ENCODE measurements at places on chromosomes 3 and 15.
A peak's percentile ranks its signal among the peaks of the same experiment; 100 is the strongest.

- no peaks in the 10 kb centered on the region for H3K36me3 ChIP-seq
- H3K4me3 ChIP-seq, result no peak overlapping the region
- no peak for DNase-seq
- no peak overlapping the region for H3K27ac ChIP-seq
- H3K4me1 ChIP-seq, result no peaks in the 10 kb centered on the region
- no peaks in the 10 kb centered on the region for H3K27me3 ChIP-seq
Observed at GRCh38 chr3:16433701-16434151, 79.8 kb downstream of the RFTN1 start.

DNA sequence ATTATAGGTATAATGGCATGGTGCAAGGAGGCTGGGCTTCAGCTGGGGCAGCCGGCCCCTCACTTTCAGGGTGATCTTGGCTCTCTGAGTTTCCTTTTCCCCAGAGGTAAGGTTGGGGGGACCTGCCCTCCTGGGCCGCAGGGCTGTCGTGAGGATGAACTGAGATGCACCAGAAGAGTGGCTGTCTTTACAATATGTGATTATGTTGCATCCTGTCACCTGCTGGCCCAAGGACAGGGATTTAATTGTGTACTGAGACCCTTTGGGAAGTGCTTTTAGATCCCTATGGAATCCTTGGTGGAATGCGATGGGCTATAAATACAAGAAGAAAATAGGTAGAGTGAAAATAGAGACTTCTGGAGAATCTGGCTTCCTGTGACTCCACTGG, 22.1 kb downstream of the ANAPC13 start:
- peaks cover 16% of the 10 kb centered on the region for H3K4me1 ChIP-seq
- H3K36me3 ChIP-seq, result no peaks in the 10 kb centered on the region
- H3K27me3 ChIP-seq, result no peaks in the 10 kb centered on the region
- peak overlapping the region; percentile 39 for H3K4me3 ChIP-seq

DNA sequence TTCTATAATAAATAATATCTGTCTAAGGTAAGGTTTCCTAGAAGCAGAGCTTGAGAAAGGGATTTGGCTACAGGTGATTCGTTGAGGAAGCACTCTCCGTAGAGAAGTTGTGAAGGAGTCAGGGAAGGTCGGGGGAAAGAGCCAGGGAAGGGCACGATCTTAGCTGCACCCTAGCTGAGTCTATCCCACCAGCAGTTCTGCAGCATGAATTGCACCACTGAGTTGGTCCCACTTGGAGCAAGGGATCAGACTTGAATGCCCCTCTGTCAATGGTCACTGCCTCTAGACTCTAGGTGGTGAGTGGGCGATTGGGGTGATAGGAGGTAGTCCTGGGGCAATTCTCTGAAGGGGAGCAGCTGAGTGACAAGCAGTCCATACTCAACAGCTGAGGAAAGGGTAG, 13.5 kb downstream of the TMC3 start:
- H3K4me1 ChIP-seq, result no peaks in the 10 kb centered on the region
- H3K27me3 ChIP-seq, result no peaks in the 10 kb centered on the region
- no peak for DNase-seq
- no peak overlapping the region for H3K4me3 ChIP-seq

GRCh38 chr3:172076212-172076611, 36.8 kb downstream of the FNDC3B start:
- no peak overlapping the region for H3K4me3 ChIP-seq
- no peaks in the 10 kb centered on the region for H3K4me1 ChIP-seq
- no peaks in the 10 kb centered on the region for H3K36me3 ChIP-seq
- no peak for DNase-seq

DNA sequence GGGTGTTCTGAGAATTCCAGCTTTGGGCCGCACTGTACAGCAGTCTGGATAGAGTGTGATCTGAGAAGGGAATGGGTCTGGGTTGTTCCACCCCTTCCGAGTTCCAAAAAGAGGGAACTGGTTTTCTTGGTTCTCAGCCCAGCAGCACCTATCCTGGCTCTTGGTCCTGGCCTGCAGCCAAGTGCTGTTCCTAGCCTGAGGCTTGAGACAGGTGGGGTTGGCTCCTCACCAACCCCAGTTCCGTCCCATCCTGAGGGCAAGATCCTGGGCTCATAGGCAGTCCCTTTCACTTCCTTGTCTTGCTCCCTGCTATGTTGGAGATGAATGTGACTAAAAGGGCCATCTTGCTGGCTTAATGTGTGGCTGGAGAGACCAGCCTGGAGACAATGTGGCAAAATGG, 15.2 kb downstream of the IVD start:
- H3K27ac ChIP-seq, result no peak overlapping the region
- peaks cover 2% of the 10 kb centered on the region for H3K4me1 ChIP-seq
- H3K36me3 ChIP-seq, result peaks cover 23% of the 10 kb centered on the region
- H3K4me3 ChIP-seq, result no peak overlapping the region

GRCh38 chr3:83968356-83968755, 990.4 kb upstream of the CADM2 start:
- no peaks in the 10 kb centered on the region for H3K27me3 ChIP-seq
- DNase-seq, result no peak
- H3K4me1 ChIP-seq, result no peaks in the 10 kb centered on the region
- no peaks in the 10 kb centered on the region for H3K36me3 ChIP-seq
- H3K27ac ChIP-seq, result no peak overlapping the region
- H3K4me3 ChIP-seq, result no peak overlapping the region

GRCh38 chr3:27666272-27666671, 55.9 kb downstream of the EOMES start:
- H3K4me1 ChIP-seq, result peaks cover 6% of the 10 kb centered on the region
- H3K36me3 ChIP-seq, result no peaks in the 10 kb centered on the region
- no peak overlapping the region for H3K4me3 ChIP-seq
- H3K27ac ChIP-seq, result peak overlapping the region; percentile 37

DNA sequence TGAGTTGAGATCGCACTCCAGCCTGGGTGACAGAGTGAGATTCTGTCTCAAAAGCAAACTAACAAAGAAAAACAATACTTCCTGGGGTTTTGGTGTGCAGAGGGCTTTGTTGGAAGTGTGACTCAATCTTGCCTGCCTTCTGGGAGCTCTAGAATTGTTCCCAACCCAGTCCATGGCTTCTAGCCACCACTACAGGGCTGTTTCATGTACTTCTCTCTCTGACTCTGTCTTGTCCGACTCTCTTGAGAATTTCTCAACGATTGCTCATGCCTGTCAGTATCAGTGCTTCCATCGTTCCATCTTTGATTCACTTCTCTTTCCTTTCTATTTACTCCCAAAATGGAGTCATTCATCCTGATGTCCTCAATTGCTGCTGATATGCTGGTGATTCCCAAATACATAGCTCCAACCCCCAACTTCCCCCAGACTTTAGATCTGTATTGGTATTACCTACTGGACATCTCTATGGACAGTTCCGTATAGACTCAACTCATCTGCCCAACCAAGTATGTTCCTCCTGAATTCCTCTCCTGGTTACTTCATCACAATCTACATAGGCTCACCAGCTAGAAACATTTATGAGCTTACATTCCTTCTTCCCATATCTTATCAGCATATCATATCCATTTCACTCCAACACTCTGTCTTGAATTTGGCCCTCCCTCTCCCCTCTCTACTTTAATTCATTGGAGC, 1.8 kb upstream of the AP2M1 start:
- DNase-seq, result no peak
- no peaks in the 10 kb centered on the region for H3K4me1 ChIP-seq
- H3K36me3 ChIP-seq, result peaks cover 23% of the 10 kb centered on the region
- H3K27ac ChIP-seq, result no peak overlapping the region

GRCh38 chr15:99430881-99431401, 134.8 kb upstream of the MEF2A start:
- no peaks in the 10 kb centered on the region for H3K27me3 ChIP-seq
- no peak overlapping the region for H3K4me3 ChIP-seq
- no peak overlapping the region for H3K27ac ChIP-seq
- no peak for DNase-seq

DNA sequence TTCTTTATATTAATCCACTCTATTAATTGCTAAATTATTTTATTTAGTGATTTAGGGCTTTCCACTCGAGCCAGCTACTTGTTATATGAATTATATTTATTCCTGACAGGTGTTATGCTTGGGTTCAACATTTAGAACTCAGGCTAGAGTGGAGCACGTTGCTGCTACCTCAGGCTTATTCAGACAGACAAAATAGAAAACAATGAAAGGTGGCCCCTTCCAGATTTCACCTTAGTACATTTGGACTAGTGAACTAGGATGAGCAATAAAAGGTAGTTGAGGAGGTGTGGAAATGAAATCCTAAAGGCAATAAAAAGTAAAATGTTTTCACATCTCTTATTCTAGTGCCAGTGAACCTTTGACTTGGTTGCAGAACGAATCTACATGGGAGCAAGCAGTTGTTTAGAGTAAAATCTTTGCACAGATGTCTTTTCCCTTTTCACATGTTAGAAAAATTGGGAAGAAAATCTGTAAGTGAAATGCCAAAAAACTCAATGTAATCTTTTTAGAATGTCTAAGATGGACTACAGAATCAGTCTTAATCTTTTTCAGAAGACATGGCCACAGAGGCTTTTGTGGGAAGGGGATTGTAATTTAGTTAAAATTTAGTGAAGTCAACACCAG, 63.8 kb downstream of the AKAP13 start:
- H3K27me3 ChIP-seq, result no peaks in the 10 kb centered on the region
- no peak for DNase-seq
- no peaks in the 10 kb centered on the region for H3K36me3 ChIP-seq
- peaks cover 5% of the 10 kb centered on the region for H3K4me1 ChIP-seq

GRCh38 chr15:26759986-26760385, 12.9 kb downstream of the GABRB3 start:
- no peaks in the 10 kb centered on the region for H3K36me3 ChIP-seq
- no peak overlapping the region for H3K4me3 ChIP-seq
- no peak for DNase-seq
- H3K27ac ChIP-seq, result no peak overlapping the region
- H3K4me1 ChIP-seq, result peaks cover 22% of the 10 kb centered on the region
- no peaks in the 10 kb centered on the region for H3K27me3 ChIP-seq

DNA sequence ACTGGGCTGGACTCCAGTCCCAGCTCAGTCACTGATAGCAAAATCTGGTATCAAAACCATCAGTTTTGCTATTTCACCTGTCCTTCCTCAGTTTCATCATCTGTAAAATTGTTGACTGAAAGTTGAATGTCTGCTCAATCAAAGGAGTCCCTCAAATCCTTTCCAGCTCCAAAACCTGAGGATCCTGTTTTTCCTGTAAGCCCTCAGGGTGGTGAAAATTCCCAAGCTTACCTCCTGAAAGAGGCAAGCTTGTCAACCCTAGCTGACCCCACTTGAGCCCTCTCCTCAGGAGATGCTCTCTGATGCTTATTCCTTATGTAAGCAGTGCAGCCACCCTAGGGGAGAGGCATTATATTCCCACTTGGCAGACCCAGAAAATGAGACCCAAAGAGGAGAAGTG, 82.6 kb downstream of the HMG20A start:
- no peak overlapping the region for H3K4me3 ChIP-seq
- peak; percentile 23 for DNase-seq
- H3K27ac ChIP-seq, result no peak overlapping the region
- peaks cover 26% of the 10 kb centered on the region for H3K4me1 ChIP-seq

DNA sequence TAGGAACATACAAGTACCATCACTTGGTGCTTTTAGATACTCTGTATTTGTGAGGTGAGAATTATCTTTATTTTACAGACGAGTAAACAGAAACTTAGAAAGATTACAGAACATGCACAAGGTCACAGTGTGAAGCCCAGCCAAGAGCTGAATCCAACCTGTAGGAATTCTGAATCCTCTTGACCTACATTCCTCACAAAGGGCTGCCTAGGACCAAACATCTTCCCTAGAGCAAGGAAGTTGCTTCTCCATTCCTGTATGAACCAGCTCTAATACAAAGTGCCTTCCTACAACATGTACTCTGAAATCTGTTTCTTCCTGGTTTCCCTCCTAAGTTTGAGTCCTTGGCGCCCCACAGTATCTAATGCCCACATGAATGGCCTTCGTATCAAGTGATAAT, 2.9 kb downstream of the HDGFL3 start:
- no peak overlapping the region for H3K4me3 ChIP-seq
- peaks cover 5% of the 10 kb centered on the region for H3K4me1 ChIP-seq
- H3K36me3 ChIP-seq, result no peaks in the 10 kb centered on the region
- no peaks in the 10 kb centered on the region for H3K27me3 ChIP-seq

- no peaks in the 10 kb centered on the region for H3K27me3 ChIP-seq
- no peak overlapping the region for H3K4me3 ChIP-seq
- no peaks in the 10 kb centered on the region for H3K36me3 ChIP-seq
Observed at GRCh38 chr3:197940745-197941384, 9.1 kb upstream of the RPL35A start.

- no peaks in the 10 kb centered on the region for H3K27me3 ChIP-seq
- no peak overlapping the region for H3K27ac ChIP-seq
Observed at GRCh38 chr15:97087006-97087741, 756.7 kb downstream of the NR2F2 start.

- DNase-seq, result no peak
- peaks cover 10% of the 10 kb centered on the region for H3K27me3 ChIP-seq
- no peak overlapping the region for H3K27ac ChIP-seq
- peaks cover 3% of the 10 kb centered on the region for H3K4me1 ChIP-seq
- no peaks in the 10 kb centered on the region for H3K36me3 ChIP-seq
- H3K4me3 ChIP-seq, result no peak overlapping the region
Observed at GRCh38 chr3:170911051-170911450, 2.6 kb upstream of the EIF5A2 start.

GRCh38 chr15:57114070-57114469, 195.6 kb downstream of the TCF12 start:
- no peaks in the 10 kb centered on the region for H3K4me1 ChIP-seq
- no peak overlapping the region for H3K4me3 ChIP-seq
- no peaks in the 10 kb centered on the region for H3K27me3 ChIP-seq
- no peak for DNase-seq
- H3K36me3 ChIP-seq, result no peaks in the 10 kb centered on the region

DNA sequence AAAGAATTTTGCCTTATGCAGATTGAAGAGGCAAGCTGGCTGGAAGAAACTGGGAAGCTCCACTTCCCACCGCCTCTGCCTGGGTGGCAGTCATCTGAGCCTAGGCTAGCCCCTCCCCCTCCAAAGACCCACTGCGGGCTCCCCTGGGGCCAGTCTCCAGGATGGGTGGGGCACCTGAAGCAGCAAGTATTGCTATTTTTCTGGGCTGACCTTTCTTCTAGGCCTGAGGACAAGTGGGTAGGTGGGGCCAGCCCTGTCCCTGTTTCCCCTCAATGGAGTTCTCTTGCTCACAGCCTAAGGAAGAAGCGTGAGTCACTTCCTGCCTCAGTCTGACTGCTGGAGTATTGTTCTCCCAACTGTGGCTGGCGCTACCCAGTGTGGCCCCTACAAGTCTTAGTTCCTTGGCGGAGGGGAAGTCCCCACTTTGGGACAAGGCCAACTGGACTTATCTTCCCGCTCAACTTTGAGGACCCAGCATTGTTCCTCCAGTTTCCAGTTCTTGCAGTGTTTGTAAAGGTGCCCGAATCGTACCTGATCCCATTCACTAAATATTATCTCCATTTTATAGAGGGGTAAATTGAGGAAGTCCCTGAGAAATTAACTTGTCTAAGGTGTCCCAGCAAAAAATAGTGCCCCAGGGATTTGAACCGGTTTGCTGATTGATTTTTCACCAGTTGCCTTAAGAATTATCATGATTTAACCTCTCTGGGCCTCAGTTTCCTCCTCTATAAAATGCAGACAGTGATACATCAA, 1.4 kb downstream of the FURIN start:
- H3K27me3 ChIP-seq, result no peaks in the 10 kb centered on the region
- no peaks in the 10 kb centered on the region for H3K36me3 ChIP-seq
- peak overlapping the region; percentile 16 for H3K27ac ChIP-seq
- peaks cover 47% of the 10 kb centered on the region for H3K4me1 ChIP-seq
- DNase-seq, result no peak

- no peak overlapping the region for H3K27ac ChIP-seq
- no peak for DNase-seq
- no peaks in the 10 kb centered on the region for H3K27me3 ChIP-seq
- no peaks in the 10 kb centered on the region for H3K36me3 ChIP-seq
Observed at GRCh38 chr3:101131767-101132166, 138.5 kb upstream of the ABI3BP start.

- H3K27ac ChIP-seq, result no peak overlapping the region
- no peaks in the 10 kb centered on the region for H3K4me1 ChIP-seq
- no peak overlapping the region for H3K4me3 ChIP-seq
- no peak for DNase-seq
- no peaks in the 10 kb centered on the region for H3K27me3 ChIP-seq
- no peaks in the 10 kb centered on the region for H3K36me3 ChIP-seq
Observed at GRCh38 chr15:49424954-49425353, 1.9 kb downstream of the FGF7 start.

All from H1 (cell line).